ENCODE measurements at places on chromosomes 11 and 22. TPM values are rescaled to one million over a fixed set of nuclear protein-coding genes. Genes with fewer than 3 reads are reported as not detected.

DNA sequence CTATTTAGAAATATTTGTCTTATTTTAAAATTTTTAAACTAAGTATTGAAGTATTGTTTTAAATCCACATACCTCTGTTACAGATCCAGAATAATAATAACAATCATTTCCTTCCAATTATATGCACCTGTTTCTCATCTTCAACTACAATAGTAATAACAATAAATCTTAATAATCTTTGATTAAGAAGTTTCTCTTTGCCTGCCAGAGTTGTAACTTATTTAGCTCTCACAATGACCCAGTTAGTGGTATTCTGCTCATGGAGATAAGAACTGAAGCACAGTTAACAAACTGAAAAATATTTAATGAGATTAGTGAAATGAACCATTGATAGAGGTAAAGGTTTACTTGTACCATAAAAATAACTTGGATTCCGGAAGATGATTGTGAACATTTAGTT lies 796.3 kb downstream of the LUZP2 start:
- DNase-seq = no peak

- no peak for DNase-seq
Measured at GRCh38 chr22:27551402-27551801, 250.2 kb downstream of the MN1 start.

The OR52N4 gene
- total RNA-seq = not detected

The SAA4 gene
- total RNA-seq = not detected

The SLC6A5 gene
- total RNA-seq = not detected

DNA sequence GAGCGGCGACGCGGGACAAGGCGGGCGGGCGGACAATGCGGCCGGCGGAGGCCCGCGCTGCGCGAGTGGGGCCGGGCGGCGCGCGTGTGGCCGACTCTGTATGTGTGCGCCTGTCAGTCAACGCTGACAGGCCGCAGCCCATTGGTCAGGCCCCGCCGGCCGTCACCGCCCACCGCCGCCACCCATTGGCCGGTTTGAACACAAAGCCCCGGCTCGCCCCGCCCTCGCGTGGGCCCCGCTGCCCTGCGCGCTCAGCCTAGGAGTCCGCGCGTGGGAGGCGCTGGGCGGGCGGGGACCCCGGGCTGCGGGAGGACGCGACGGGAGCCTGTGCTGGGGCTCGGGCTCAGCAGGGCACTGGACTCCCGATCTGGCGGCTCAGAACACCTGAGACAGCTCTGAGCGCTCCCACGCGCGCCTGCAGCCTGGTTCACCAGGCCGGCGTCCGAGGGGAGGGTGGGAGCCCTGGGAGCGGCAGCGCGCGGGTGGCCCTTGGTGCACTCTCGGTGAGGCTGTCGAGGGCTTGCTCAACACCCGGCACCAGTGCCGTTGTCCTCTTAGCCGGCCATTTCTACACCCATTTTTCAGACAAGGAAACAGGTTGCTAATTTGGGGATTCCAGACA lies at the start of gene SUN2:
Gene SUN2 (minus strand): TSS at position 88 of the 622 bp plus-strand sequence. CDS start 3,370 bp downstream, outside the sequence.
- DNase-seq = peak; percentile 97

GRCh38 chr11:61041755-61042518 lies 60.4 kb upstream of the CD5 start:
- DNase-seq = peak; percentile 61

DNA sequence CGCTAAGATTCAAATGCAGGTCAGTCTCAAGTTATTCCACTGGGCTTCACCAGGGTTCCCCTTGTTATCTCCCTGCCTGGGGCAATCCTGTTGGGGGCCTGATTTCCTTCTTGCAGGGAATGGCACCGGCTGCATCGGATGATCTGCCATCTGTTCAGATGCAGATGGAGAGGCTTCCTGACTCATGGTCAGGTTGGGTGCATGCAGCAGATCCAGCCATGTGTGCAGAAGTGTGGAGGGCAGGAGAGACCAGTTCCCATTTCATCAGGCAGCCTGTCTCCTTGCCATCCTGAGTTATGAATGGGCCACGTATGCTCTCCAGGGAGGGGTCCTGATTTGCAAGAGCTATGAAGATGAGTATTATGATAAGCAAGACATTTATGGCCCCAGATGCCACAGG lies 161.2 kb upstream of the PLET1 start:
- no peak for DNase-seq

The OR51B5 gene
- total RNA-seq = not detected

DNA sequence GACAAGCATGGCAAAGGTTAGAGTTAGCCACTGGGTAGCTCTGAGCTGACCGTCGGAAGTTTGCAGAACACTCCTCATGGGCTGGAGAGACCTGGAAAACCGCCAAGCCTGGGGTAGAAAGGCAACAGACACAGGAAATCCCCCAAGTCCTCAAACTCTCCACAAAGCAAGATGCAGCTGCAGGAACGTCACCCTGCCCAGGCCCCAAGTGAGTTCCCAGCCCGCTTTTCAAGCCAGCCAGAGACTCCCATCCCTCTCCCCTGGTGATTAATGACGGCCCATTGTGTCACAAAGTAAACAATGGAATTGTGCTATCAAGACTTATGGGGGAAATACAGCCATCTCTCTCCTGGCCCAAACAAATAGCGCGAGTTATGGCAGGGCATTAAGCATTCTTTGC lies 633.0 kb downstream of the TBC1D22A start:
- DNase-seq = no peak

The E2F8 gene
- total RNA-seq = 4.2 TPM

- peak; percentile 82 for DNase-seq
Measured at GRCh38 chr11:100687054-100687629, at the start of gene ARHGAP42. Gene ARHGAP42 (plus strand): TSS chr11:100687288. CDS start chr11:100687679, 391 bp downstream.

GRCh38 chr11:1706634-1707400 lies 9.8 kb downstream of the KRTAP5-6 start:
- DNase-seq = no peak

The NECTIN1 gene
- total RNA-seq = 6.6 TPM

DNA sequence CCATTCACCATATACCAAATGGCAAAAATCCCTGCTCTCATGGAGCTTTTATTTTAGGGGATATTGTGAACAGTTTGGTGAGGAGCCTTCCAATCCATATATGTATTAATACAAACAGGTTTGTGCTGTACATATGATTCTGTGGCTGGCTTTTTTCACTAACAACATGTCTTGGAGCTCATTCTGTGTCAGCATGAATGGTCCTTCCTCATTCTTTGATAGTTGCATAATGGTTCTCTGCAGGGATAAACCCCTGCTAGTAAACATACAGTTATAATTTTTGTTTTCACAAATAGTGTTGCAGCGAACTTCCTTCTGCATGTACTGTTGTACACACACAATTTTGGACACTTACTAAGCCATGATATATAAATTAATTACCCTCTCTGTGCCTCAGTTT lies 8.3 kb downstream of the PRR5L start:
- DNase-seq = no peak

- no peak for DNase-seq
Measured at GRCh38 chr22:34841911-34842310, 224.0 kb upstream of the ISX start.

DNA sequence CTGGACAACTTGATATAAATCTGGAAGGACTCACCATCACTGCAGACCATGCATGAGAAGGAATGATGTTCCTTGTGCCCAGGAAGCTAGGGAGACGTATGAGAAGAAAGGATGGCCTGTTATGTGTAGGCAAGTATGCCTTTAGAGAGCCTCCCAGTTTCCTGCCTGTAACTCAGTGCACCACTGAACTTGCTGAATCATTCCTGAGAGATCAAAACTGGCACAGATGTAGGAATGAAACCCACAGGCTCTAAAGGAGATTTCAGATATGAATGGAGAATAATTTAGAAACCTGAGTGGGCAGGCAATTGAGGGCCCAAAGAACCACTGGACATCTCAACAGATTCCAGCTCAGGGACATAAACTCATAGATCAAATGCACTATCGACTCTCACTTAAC lies 38.4 kb upstream of the PRSS23 start:
- no peak for DNase-seq

GRCh38 chr11:31997955-31998354 lies 92.9 kb upstream of the RCN1 start:
- no peak for DNase-seq

GRCh38 chr11:89493431-89493830 lies 2.3 kb upstream of the NOX4 start:
- no peak for DNase-seq

The C22orf31 gene
- not detected for total RNA-seq

DNA sequence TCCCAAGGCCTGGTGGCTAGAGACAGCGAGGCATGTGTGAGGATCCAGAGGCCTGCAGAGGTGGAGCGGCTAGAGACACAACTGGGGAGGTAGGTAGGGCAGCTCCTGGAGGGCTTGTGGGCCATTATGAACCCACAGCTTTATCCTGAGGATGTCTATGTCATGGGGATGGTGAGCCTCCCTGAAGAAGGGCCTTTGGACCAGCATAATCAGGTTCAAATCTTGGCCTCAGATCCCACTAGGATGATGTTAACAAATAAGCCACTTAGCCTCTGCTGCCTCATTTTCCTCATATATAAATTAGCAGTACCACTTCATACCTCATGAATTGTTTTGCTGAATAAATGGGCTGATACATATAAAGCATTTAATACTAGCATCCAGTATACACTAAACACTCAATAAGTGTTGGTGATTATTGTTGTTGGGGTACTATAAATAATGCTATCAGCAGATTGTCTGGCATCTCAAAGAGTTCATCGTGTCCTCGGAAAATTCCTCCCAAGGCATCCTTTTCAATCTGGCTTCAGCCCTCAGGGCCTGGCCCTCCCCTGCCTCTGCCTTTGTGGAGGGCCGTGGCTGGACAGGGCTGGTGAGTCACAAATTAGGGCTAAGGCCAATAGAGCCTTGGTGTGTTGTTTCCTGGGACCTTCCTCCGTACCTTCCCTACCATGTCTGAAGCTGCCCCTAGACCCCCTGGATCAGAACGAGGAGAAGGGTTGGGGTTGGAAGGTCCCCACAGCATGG lies 30.9 kb upstream of the LRRC32 start:
- no peak for DNase-seq

DNA sequence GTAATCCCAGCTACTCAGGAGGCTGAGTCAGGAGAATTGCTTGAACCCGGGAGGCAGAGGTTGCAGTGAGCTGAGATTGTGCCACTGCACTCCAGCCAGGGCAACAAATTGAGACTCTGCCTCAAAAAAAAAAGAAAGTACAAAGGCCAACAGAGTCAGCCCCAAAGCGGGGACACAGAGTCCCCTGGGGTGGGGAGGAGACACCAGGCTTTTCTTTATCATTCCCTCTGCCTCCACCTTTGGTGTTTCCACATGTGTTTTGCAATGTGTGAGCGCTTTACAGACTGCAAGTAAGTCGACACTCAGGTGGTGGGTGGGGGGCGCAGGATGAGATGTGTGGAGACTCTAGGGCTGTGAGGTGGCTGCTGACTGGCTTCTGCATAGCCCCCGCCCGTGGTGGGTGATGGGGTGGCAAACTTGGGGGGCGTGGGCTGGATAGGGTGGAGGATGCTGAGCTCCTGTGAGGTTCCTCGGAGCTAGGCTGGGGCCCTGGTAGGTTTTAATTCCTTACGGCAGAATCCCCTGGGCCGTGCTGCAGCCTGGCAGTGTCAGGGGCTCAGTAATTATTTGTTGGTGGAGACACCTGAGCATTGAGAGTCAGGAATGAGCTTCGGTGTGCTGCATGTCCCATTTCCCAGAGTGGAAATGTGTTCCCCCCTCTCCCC lies 177.2 kb downstream of the CTTN start:
- no peak for DNase-seq

GRCh38 chr11:75733431-75734107 lies 15.9 kb downstream of the MOGAT2 start:
- no peak for DNase-seq

- no peak for DNase-seq
Measured at GRCh38 chr11:47233989-47234668, 14.5 kb downstream of the ACP2 start.

DNA sequence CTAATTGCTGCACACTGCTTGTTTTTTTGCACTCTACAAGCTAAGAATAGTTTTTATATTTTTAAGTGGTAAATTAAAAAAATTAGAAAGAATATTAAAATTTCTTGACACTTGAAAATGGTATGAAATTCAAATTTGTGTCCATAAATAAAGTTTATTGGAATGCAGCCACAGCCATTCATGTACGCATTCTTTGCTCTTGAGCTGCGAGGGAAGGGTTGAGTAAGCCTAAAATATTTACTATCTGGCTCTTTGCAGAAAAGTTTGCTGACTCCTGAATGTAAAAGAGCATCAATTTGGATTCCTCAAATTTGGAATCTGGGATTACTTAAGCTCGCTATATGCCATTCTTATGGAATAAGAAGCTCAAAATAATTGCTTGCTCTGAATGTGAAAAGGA lies 3.4 kb upstream of the ADAMTS8 start:
- no peak for DNase-seq

The PTPRCAP gene
- 1.8 TPM for total RNA-seq

- no peak for DNase-seq
Measured at GRCh38 chr11:96062134-96062533, 138.2 kb upstream of the MTMR2 start.

DNA sequence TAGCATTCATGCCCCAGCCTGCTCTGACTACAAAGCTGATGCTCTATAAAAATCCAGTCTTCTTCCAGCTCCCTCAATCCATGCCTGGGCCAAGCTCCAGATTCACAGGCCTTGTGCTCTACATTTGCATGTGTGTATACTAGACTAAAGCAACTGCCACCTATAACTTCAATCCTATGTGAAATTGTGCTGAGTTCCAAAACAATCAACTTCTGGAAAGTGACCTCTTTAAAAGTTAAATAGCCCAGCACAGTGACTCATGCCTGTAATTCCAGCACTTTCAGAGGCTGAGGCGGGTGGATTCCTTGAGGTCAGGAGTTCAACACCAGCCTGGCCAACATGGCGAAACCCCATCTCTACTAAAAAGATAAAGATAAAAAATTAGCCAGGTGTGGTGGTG lies 114.3 kb upstream of the ZC3H12C start:
- no peak for DNase-seq
